ENCODE measurements at places on chromosomes 1 and 21.

DNA sequence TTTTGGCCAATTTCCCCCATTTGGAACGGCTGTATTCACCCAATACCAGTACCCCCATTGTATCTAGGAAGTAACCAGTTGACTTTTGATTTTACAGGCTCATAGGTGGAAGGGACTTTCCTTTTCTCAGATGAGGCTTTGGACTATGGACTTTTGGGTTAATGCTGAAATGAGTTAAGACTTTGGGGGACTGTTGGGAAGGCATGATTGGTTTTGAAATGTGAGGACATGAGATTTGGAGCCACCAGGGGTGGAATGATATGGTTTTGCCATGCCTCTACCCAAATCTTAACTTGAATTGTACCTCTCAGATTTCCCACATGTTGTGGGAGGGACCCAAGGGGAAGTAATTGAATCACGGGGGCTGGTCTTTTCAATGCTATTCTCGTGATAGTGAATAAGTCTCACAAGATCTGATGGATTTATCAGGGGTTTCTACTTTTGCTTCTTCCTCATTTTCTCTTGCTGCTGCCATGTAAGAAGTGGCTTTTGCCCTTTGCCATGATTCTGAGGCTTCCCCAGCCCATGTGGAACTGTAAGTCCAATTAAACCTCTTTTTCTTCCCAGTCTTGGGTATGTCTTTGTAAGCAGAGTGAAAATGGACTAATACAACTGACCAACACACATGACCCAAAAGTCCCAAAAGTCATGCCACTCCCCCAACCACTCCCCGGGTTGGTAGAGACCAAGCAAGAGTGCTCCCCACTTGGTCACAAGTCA, 35.4 kb upstream of the ZNF496 start:
- no peak for DNase-seq

DNA sequence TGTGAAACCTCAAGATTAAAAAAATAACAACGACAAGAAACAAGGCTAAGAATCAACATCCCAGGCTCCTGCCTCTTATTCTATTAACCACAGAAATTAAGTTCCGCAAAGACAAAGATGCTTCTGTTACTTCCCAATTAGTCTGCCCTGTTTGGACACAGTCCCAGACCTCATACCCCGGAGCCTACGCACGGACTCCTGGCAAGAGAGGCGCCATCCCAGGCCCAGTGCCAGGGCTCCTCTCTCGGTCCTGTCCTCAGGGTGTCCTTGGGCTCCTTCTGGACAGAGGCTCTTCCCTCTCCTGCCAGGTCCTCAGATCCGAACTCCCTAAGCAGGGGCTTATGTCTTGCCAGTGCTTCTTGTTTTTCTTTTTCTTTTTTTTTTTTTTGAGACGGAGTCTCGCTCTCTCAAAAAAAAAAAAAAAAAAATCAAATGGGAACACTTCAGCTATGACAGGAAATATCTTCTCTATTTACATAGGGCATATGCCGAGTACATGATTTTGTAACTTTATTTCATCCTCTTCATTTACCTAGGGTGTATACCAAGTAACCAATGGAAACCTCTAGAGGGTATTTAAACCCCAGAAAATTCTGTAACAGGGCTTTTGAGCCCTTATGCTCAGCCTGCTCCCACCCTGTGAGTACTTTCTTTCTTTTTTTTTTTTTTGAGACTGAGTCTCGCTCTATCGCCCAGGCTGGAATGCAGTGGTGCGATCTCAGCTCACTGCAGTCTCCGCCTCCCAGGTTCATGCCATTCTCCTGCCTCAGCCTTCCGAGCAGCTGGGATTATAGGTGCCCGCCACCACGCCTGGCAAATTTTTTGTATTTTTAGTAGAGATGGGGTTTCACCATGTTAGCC, 11.7 kb upstream of the ENO1 start:
- DNase-seq = peak; percentile 18

GRCh38 chr1:209815931-209816341, 10.0 kb upstream of the IRF6 start:
- no peak for DNase-seq

- DNase-seq = peak; percentile 22
Observed at GRCh38 chr1:244801246-244801645, 34.2 kb upstream of the COX20 start.

DNA sequence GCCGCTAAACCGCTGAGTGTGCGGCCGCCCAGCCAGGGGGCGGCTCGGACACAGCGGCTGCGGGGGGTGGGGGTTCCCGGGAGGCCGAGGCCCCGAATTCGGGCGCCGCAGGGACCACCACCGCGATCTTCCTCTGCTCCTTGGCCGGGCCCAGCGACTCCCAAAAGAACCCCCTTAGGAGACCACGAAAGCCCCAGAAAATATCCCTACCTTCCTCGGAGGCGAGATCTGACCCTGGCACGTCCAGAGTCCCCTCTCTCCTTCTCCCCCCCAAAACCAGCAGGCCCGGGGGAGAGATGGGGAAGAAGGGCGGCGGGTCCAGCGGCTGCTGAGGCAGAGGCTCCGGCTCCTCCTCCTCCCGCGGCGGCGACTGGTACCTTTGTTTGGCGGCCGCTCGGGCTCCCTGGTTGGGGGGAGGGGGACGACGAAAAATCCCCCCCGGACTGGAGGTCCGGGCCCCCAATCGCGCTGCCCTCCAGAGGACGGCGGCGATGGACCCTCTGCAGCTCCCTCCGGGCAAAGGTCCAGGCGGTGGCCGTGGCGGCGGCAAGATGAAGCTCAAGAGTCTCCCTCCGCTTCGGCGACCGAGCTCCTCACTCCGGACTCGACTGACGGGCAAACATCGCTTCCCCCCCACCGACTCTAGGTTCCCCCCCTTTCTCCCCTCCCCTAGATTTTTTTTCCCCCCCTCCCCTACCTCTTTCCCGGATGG, at the start of gene ARID4B:
Gene ARID4B, minus strand, starts transcription at position 621 of the 712 bp plus-strand sequence. CDS start 1,260 bp downstream, outside the sequence.
- DNase-seq = peak; percentile 67

- no peak for DNase-seq
Observed at GRCh38 chr1:56191369-56191768, 388.0 kb downstream of the PLPP3 start.
